GOT3 (cell line): ENCODE measurements at places on chromosomes 2 and 18.

DNA sequence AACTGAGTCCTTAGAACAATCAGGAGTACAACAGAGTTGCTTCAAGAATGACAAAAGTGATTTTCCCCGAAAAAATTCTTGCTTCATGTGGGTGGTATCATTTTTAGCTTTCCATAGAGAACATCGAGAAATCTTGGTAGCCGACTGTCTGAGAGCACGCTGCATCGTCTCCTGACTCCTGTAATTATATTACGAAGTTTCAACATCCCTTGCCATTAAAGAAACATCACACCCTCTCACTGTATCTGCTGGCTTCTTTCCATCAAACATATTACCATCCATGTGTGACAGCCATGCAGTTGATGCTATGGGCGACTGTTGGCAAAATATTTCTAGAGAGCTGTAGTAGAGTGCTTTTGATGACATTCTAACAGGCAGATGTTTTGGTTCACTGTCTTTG, 311.2 kb downstream of the CMPK2 start:
- no peak for DNase-seq

DNA sequence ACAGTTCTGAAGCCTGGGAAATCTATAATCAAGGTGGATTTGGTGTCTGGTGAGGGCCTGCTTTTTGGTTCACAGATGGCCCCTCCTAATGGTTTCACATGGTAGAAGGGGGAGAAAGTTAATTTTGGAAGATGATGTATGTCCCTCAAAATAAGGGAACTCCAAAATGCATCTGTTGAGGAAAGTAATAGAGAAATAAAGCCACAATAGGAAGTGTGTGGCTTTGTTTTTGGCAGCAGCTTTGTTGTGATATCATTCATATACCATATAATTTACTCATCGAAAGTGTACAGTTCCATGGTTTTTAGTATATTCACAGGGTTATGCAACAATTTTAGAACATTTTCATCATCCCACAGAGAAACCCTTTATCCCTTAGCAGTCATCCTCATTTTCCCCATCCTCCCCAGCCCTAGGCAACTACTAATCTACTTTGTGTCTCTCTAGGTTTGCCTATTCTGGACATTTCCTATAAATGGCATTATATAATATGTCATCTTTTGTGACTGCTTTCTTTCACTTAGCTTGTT, 274.0 kb upstream of the FAM98A start:
- DNase-seq, result no peak

DNA sequence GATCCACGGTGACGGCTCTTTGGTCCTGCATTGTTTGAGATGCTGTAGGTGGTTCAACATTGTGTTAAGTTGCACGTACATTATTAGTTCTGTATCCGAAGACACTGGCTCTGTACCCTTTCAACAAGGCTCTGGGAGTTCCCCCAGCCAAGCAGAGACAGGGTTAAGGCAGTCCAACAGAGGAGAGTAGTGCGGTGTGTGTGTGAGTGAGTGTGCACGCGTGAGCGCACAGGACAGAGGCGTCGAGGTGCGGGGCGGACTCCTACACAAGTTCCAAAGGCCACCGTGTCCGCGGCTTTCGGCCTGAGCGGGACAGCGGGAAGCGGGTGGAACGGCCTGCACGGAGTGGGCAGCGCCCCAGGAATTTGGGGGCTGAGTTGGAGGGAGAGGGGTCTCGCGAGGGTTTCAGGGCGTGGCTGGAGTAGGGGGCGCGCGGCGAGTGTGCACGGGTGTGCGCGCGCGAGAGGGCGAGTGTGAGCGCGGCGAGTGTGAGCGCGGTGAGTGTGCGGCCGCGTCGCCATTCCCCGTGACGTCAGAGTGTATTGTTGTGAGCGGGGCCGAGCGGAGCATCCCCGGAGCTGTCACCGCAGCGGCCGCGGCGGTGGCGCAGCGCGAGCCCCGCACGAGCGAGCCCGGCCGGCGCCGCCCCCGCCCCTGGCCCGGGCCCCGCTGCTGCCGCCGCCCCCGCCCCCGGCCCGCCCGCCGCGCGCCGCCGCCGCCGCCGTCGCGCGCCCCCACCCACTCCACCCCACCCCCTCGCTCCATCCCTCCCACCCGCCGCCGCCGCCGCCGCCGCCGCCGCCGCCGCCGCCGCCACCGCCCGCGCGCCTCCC, at the start of gene ASXL3:
Gene ASXL3 (plus strand): TSS at position 535 of the 833 bp plus-strand sequence. CDS start 413 bp downstream, outside the sequence.
- no peak for DNase-seq

DNA sequence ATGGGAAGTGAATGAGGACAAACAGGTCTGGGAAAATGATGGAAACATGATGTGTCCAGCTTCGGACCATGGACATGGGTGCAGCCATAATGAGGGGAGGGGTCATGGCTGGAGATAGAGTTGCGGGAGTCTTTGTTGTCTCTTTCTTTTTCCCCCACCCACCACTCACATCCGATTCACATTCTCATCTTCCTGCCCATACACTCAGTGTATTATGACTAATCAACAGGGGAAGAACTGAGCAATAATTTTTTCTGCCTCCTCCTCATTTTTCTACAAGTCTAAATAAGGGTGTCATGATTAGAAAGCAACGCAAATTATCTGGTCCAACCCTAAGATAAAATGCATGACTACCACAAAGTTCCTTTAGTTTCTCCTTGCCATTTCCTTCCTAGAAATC, 5.7 kb upstream of the SERPINB2 start:
- no peak for DNase-seq

GRCh38 chr2:121897335-121897970, 142.0 kb downstream of the TSN start:
- no peak for DNase-seq

- no peak for DNase-seq
Observed at GRCh38 chr2:9618410-9618809, 12.4 kb downstream of the YWHAQ start.

DNA sequence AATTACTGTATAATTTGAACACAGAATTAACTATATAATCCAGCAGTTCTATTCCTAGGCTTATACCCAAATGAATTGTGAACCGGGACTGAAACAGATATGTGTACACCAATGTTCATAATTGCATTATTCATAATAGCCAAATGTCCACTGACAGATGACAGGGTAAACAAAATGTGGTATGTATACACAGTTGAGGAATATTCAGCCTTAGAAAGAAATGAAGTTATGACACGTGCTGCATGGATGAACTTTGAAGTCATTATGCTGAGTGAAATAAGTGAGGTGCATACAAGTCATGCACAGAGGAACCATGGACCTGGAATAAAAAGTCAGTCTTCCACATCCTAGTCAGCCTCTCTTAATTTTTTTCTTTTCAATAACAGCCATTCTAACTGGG, 91.9 kb downstream of the SH3RF3 start:
- no peak for DNase-seq

- no peak for DNase-seq
Observed at GRCh38 chr2:189521699-189522434, 58.7 kb downstream of the SLC40A1 start.

DNA sequence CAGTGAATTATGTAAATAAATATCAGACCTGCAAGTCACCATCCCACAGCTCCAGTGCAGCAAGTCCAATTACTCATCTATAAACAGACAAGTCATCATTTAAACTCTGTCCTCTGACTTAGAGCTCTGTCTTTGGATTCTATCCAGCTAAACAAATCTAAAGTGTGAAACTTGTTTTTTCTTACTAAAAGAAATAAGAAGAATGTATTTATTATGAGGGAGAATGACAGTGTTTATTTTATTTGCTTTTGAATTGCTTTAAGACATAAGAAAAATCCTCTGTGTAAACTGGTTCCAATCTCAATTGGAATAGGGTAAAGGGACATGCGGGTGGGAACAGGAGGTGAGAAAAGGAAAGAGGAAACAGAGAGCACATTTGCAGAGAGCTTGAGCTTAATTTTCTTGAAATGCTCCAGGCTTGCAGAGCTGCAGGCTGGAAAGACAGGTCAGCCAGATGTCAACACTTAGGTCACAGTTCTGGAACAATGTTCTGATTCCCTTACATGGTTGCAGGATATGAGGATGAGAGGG, 355.8 kb downstream of the MEIS1 start:
- DNase-seq, result no peak

- DNase-seq, result no peak
Observed at GRCh38 chr2:72827966-72828646, 2.3 kb upstream of the EXOC6B start.

DNA sequence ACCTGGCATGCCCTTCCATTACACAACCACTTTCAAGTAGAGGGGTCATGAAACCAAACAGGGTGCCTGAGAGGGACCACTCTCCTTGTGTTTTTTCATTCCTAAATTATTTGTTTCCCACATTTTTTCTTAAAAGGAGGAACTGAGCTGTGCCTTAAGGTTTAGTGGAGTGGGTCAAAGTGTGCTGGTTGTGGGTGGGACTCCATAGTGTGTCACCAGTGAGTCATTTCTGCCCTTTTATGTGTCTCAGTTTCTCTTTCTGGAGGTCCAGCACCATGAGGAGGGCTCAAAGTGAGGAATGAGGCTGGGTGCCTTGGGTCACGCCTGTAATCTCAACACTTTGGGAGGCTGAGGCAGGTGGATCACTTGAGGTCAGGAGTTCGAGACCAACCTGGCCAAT, 37.8 kb downstream of the COMMD1 start:
- DNase-seq, result no peak

GRCh38 chr2:139077099-139077737, 297.0 kb upstream of the NXPH2 start:
- no peak for DNase-seq

DNA sequence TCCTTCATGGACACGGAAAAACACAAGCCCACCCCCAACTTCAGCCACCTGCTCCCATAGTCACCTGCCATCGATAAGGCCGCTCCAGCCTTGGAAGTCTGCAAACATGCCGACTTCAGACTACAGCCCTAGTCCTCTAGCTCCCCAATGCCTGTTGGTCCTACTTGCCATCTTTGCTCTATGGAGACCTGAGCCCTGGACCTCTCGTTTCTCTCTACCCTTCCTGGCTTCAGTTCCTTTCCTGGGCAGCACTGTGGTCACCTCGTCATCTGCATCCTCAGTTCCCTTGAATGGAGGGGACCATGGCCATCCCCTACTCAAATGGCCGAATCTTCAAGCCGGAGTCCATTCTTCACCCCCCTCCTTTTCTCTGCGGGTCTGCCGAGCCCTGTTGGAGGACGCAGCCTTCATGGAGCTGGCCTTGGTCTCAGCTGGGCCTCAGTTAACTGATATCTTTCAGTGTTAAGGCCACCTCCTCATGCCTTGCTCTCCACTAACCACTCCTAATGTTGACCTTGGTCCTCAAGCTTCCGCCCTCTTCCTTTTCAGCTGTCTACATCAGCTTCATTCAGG, 47.7 kb upstream of the GBX2 start:
- DNase-seq, result no peak

- DNase-seq, result no peak
Observed at GRCh38 chr2:240514631-240515030, 43.2 kb downstream of the ANKMY1 start.

DNA sequence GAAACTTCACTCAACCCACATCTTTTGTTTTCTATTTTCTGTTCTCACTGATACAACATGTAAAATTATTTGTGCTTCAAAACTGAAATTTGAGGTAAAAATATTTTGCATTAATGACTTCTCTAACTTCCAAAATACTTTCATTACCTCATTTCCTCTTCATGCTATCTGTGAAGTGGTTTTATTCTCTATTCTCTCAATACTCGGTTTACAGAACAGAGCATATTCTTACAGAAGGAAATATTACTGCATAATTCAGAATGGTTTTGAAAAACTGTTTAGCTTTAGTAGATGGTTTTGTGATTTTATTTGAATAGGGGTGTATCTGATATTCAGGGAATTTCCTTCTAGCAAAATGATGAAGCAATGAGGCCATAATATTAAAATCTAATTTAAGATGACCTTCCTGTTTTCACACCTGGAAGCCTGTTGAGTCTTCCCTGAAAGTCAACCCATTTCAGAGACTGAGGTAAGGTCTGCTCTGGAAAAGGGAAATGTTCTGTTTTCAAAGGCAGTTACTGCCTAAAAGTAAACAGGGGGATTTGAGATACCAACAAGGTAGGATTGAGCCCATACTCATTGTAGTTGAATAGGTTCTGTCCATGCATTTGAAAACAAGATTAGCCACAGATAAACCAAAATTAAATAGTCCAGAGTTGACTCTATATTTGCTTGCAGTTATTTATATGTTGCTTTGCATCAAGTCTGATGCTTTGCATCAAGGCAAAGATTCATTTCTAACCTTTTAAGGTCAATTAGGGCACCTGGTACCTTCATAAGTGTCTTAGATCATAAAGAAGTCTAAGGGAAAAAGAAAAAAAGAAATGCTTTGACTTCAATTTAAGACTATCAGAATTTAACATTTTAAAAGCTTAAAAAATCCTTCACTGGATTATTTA, 50.8 kb upstream of the PEX13 start:
- DNase-seq, result no peak

- no peak for DNase-seq
Observed at GRCh38 chr2:23495661-23496114, 110.7 kb downstream of the KLHL29 start.

DNA sequence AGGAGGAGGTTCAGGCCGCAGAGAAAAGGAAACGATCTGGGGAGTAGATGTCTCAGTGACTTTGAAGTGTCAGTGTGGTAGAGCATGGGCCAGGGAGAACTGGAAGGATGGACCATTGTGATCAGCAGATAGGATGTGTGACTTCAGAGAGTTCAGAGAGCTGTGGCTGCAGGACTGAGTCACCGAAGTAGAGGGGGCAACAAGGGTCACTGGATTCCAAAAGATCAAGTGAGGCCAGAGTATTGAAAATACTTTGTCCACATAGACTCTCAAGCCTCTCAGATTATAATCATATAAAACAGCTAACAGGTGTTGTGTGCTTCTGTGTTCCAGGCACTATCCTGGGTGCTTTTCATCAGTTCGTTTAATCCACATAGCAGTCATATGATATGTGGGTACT, 99.4 kb downstream of the CRIM1 start:
- DNase-seq, result no peak

GRCh38 chr2:238127165-238128060, 11.1 kb upstream of the KLHL30 start:
- no peak for DNase-seq

DNA sequence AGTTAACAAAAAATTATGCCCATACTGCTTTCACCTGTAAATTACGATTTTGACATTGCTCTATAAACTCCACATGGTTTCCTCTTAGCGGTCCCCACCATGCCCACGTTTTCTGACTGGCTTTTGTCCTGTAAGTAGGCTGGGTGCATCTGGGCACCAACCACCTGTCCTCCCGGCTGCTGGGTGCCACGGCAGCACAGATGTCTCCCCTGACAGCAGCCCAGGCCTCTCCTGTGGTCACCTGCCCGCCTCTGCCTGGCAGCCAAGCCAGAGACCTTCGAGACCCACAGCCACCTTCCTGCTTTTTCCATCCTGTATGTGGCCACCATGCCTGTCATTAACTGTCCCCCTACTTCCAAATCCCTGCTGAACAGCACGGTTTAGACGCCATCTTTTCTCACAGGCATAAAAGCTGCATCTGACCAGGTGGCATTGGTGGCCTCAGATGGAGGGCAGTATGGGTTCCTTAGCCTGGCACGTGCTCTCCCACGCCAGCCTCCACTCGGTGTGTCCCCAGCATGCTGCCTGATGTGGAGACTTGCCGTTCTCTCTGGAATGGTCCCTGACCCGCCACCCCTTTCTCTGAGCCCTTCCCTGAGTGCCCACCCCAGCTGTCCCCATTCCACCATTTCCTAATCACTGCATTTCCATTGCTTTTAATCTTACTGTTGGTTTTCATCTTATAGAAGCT, 18.9 kb downstream of the SNORC start:
- no peak for DNase-seq
